ENCODE measurements at places on chromosomes 1 and 21. TPM values are rescaled to one million over a fixed set of nuclear protein-coding genes. Genes with fewer than 3 reads are reported as not detected.

MYBPH gene
- total RNA-seq, result not detected

AMY1C gene
- total RNA-seq, result not detected

SLC27A3 gene
- total RNA-seq, result 10.5 TPM

FAM72C gene
- not detected for total RNA-seq

ABCA4 gene
- 0.11 TPM for total RNA-seq

VHLL gene
- not detected for total RNA-seq

RSPH1 gene
- total RNA-seq, result not detected

HES3 gene
- not detected for total RNA-seq

ARF1 gene
- total RNA-seq, result 294 TPM

CR1L gene
- not detected for total RNA-seq

EVA1C gene
- 13.9 TPM for total RNA-seq

RXFP4 gene
- total RNA-seq, result not detected

CELA2A gene
- not detected for total RNA-seq

SERTAD4 gene
- 4.6 TPM for total RNA-seq

DNA sequence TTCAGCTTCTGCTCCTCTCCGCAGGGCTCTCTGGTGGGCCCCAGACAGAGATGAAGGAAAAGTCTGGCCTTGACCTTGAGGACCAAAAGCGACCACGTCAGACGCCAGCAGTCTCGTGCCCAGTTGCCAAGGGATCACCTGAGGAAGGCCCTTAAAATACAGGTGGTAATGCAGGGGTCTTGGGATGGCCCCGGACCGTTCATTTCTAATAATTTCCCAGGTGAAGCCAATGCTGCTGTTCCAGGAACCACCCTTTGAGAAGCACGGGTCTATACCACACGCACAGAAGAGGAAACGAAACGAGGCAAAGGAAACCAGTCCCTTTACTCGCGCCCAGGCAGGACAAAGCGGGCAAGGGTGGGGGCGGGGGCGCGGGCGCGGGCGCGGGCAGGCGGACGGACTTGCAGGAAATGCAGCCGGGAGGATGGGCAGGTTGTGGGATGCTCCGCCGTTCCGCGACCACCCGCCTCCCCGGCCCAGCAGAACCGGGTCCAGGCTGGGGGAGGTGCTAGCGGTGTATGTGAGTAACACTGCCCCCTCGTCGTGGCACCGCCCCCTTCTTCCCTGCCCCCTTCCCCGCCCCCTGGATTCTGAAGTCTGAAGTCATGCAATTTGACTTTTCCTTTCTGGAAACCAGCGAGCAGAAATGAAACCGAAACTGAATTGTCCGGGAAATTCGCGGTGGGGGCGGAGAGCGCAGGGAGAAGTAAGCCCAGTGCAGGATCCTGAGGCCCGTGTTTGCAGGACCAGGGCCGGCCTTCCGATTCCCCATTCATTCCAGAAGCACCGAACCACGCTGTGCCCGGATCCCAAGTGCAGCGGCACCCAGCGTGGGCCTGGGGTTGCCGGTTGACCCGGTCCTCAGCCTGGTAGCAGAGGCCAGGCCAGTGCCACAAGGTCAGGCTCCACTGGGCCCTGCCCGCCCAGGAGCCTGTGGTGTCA lies 5.8 kb upstream of the MX1 start:
- DNase-seq, result peak; percentile 86

- DNase-seq, result peak; percentile 48
These were observed 131.1 kb downstream of the HLCS start for GRCh38 chr21:36835383-36835795.

- no peak for DNase-seq
These were observed 48.8 kb downstream of the ZBTB40 start for GRCh38 chr1:22500471-22500870.

DNA sequence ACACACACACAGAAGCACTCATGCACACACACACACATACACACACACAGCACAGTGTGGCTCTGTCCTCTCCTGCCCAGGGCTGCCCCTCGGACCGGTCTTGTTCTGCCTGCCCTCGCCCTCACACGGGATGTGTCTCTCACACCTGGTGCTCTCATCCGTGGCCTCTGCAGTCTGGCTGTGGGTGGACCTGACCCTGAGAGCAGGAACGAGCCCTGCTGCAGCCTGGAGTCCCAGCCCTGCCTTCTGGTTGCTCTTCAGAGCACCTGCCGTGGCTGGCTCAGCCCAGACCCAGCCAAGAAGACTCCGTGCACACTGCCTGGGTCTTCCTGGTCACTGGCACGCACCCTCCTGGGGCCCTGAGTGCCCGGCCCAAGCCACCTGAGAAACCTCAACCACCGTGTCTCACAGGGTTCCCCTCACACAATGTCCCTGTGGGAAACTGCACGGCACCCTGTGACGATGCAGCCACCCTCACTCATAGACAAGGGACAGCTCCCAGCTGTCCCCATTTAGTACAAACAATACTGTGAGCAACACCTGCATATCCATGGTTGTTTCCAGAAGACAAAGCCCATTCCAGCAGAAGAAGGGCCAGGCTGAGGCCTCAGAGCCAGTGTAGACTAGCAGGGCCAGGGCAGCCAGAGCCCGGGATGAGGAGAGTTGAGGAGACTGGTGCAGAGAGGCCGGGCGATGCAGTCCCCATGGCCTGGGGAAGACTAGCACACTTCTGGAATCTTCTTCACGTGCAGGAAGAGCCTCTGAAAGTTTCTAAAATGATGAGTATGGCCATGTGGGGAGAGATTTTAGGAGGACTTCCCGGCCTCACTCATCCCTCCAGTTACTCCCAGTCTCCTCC lies 234.0 kb downstream of the NPHP4 start:
- no peak for DNase-seq

GRCh38 chr1:10860218-10860617 lies 63.8 kb upstream of the CASZ1 start:
- no peak for DNase-seq

GRCh38 chr1:187985897-187986654 lies 1157.3 kb downstream of the PLA2G4A start:
- DNase-seq, result no peak

GRCh38 chr1:57770772-57771171 lies 346.9 kb upstream of the DAB1 start:
- DNase-seq, result no peak

DNA sequence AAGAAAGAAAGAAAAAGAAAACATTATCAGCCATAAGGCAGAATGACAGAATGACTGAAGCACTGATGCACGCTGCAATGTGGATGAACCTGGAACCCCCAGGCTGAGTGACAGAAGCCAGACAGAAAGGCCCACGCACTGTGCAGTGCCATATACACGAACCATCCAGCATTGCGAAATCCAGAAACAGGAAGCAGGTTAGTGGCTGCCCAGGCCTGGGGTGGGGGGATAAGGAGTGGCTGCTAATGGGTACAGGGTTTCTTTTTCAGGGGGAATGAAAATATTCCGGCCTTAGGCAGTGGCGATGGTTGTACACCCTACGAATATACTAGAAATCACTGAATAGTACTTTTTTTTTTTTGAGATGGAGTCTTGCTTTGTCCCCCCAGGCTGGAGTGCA lies 57.0 kb downstream of the CHD5 start:
- no peak for DNase-seq

DNA sequence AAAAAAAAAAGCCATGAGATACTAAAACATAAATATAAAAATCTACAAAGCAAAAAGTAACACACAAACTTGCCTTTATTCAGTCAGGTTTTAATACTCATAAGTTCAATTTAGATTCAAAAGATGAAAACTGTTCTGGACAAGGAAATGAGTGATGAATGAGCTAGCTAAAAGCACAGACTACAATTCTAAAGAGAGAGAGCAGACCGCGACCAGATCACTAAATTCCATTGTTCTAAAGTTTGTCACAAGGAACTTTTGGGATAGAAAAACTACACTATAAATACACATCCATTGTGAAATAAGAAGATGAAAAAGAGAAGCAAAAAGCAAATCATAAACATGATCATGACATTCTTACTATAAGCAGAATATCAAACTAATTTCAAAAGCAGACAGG lies 1.7 kb downstream of the ODF2L start:
- no peak for DNase-seq

DNA sequence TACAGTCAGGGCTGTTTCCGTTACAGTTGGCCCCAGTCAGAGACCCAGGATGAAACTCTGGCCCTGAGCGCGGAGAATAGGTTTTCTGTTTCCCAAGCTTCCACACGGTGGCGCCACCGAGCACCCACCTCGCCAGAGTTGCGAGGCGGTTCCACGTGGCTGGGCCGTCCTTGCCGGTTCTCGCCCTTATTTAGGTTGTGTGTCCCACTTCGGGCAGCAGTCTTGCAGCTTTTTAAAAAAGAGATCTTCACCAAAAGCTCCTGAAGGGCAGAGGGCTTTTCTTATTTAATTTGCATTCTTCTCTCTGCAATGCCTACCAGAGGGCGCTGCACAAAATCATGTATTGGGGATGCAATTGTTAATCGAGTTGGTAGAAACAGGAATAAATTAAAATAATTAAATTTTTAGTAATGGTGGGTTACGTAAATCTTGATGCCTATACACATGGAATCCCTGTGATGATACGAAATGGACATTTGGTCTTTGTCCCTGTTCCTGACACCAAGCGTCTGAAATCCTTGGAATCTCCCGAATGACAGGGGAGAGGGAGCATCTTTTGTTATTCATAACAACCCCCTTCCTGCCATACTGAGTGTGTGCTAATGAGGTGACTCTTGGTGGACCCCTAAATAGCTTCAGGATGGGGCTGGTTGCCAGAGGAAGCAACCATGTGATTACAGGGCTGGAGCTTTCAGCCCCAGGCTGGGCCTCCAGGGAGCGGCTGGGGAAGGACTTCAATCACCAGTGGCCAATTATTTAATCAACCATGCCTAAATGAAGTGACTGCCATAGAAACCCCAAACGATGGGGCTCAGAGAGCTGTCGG lies 5.6 kb upstream of the S100A7 start:
- DNase-seq, result peak; percentile 36

DNA sequence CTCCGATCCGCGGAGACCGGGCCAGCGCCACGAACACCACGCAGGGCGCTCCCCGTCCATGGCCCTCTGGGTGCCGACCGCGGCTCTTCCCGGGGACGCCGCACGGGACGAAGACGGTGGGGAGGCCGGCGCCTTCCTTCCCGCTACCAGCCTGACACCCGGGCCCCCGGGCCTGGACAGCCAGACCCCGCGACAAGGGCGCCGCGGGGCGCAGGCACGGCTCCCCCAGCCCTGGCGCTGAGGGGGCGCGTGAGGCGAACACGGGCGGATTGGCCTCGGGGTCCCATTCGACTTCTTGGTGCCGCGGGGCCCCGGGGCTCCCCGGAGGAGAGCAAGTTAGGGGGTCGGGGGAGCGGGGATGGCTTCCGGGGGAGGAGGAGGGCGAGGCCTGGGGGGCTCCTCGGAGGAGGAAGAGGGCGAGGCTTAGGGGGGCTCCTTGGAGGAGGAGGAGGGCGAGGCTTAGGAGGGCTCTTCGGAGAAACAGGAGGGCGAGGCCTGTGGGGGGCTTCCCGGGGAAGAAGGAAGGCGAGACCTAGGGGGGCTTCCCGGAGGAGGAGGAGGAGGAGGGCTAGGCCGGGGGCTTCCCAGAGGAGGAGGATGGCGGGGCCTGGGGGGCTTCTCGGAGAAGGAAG lies 537 bp upstream of the KLHL17 start:
- no peak for DNase-seq

- no peak for DNase-seq
These were observed 18.1 kb downstream of the PCSK9 start for GRCh38 chr1:55057270-55057955.

- peak; percentile 23 for DNase-seq
These were observed 25.0 kb downstream of the CD244 start for GRCh38 chr1:160837558-160838205.

DNA sequence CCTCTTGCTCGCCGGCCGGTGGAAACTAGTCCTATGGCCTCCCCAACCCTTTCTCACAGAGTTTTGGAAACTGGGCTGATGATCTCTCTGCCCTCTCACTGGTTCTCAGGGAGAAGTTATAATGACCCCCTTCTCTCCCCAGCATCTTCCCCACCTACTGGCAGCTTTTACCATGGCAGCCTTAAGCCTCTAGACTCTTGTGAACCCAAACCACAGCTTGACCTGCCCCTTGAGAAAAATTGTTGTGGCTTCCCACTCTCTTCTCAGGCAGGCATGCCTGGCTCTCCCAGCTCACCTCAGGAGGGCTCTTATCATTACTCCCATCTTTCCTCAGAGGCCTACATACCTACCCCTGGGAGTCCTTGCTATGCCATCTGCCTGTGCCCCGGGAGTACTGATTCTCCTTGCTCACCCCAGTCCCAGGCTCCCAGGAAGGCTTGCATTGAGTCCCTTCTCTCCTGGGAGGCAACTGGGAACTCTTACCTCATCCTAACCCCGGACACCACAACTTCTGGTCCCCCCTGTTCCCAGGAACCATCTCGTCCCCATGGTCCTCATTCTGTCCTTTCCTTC lies 1.6 kb downstream of the NSUN4 start:
- no peak for DNase-seq

GRCh38 chr1:109821831-109822745 lies 58.4 kb upstream of the EPS8L3 start:
- DNase-seq, result peak; percentile 45

DNA sequence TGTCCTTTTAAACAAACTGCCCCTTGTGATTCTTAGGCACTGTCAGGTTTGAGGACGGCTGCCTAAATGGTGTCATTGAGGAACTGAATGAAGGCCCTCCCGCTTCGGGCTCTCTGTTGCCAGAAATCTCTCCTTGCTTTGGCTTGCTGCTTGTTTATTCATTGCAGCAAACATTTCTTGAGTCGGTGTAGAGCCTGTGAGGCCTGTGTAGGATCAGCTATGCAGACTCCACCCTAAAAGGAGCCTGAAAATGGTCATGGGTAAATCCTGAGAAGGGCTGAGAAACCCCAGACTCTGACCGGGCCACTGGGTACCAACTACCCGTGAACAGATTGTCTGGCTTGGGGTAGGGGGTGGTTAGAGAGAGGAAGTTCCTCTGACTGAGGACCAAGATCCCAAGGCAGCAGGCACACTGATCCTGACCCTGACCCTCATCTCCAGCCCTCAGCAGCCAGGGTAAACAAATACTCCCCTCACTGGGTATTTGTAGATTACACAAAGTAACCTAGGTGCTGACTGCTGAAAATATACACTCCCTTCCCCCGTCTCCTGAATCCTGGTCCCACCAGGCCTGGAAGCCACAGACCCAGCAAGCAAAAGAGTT lies 3.1 kb downstream of the IL6R start:
- no peak for DNase-seq

- no peak for DNase-seq
These were observed 6.5 kb upstream of the MAB21L3 start for GRCh38 chr1:116104667-116105066.

DNA sequence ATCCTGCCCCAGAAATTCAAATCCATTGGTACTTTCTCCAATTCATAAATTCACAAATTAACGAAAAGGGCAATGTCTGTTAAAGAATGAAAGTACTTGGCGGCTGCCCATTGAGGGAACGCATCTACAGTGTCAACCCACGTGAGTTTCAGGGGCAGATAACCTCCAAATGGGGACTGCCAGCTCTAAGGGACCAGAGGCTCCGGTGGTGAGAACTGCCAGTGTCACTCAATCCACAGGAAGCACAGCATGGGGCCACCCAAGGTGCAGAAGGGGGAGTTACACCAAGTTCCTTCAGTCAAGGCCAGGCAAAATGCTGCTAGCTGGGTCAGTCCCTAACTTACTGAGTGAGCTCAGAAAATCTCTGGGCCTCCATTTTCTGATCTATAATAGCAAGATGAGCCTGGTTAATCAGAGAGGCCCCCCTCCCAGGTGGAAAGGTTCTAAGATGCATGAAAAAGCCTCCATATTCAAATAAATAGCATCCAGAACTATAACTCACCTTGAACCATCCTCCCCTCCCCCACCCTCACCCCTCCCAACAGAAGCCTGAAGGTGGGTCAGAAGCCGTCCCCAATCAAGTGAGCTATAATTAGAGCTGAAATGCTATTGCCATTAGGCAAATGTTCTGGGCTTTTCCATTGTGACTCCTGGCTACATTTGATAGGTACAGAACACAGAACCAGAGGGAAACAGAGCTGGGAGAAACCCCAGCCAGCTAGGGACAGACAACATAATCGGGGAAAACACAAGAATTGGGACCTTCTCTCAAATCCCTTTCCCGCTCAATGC lies 41.7 kb downstream of the LRP8 start:
- no peak for DNase-seq
